NCI-H69 (cell line): ENCODE measurements at places on chromosomes 12 and 14.
A peak's percentile ranks its signal among the peaks of the same experiment; 100 is the strongest.

GRCh38 chr14:59123531-59123930, 64.9 kb upstream of the DAAM1 start:
- DNase-seq: peak; percentile 58

DNA sequence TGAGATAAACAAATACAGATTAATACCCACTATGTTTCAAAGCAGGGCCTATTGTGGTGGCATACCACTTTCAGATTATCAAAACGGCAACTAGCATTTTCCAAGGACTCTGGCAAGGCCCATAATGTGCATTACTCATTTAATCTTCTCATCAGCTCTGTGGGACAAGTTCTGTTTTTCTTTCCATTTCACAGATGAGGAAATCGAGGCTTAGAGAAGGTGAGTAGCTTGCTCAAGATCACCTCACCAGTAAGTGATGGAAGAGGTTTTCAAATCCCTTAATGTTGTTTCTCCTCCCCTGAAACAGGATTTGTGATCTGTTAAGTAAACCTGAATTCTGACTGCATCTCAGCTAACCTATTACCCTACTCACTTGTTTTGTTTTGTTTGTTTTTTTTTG, 3.9 kb upstream of the PYGL start:
- no peak for DNase-seq

GRCh38 chr14:24883576-24883975, 166.4 kb downstream of the STXBP6 start:
- no peak for DNase-seq

DNA sequence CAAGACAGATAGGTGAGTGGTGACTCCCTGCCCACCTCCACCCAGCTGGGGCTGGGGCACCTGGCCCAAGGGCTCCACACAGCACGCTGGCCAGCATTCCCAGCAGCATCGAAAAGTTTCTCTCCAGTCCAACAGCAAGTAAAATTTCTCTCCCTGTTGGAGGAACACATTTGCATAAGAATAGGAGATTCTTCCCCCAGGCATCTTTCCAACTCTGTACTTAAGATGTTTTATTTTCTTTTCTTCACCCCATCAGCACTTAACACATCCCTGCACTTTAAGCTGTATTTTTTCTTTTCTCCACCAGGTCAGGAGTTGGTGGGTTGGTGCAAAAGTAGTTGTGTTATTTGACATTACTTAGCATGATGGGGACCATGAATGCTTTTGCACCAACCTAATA, 47.2 kb downstream of the OR9K2 start:
- DNase-seq: no peak

- DNase-seq: no peak
Measured at GRCh38 chr14:90981636-90982035, 78.8 kb downstream of the RPS6KA5 start.

GRCh38 chr12:100926669-100927248, 132.2 kb downstream of the ANO4 start:
- peak; percentile 60 for DNase-seq

DNA sequence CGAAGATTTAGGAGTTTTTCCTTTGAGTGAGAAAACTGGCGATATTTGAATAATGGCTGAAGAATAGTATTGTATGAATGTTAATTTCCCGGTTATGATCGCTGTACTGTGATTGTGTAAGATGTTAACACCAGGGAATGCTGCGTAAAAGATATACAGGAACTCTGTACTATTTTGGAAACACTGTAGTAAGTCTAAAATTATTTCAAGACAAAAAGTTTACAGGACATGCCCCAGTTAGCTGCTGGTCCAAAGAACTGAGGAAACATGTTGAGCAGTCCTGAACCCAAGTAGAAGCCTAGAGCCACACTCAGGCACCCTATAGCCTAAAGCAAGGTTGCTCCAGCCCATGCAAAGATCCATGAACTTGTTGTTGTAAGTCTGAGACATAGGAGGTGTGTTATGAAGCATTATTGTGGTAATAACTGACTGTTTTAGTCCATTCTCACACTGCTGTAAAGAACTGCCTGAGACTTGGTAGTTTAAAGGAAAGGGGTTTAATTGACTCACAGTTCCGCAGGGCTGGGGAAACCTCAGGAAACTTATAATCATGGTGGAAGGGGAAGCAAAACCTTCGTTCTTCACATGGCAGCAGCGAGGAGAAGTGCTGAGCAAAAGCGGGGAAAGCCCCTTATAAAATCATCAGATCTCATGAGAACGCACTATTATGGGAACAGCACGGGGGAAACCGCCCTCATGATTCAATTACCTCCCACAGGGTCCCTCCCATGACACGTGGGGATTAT, 99.8 kb upstream of the RESF1 start:
- DNase-seq: no peak

GRCh38 chr12:6569312-6569711, 1.2 kb upstream of the NOP2 start:
- peak; percentile 17 for DNase-seq

GRCh38 chr12:21558100-21558679, 32.1 kb downstream of the SPX start:
- DNase-seq: no peak

DNA sequence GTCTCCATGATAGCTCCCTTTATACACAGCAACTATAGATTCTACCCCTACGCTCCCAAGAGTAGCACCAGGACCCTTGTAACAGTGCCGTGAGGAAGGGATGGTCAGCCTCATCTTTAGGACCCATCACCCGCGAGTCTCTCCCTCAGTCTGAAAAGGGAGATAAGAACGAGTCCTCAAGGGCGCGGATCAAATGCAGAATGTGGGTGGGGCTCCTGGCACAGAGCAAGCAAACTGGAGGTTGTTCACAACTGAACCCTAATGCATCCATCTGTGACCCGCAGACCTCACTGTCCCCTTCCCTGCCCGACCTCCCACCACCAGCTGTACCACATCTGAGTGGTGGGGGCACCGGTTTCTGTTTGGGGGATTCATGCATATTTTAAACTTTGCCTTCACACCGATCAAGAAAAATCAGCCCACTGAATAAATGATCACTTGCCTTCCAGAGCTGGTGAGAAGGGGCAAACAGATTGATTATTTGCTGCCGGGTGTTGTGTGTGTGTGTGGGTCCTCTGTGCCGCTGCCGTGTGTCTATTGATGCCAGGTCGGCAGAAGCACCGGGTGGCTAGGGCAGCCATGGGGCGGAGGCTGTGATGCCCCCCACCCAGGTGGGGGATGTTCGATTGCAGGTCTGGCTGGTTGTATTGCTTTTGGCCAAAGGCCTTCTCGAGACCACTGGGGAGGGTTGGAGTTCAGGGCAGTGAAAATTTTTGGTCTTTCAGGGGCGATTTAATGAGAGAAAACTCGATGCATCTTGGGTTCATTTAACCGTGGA, 35.7 kb upstream of the BEGAIN start:
- DNase-seq: no peak

- peak; percentile 48 for DNase-seq
Measured at GRCh38 chr14:61553730-61554641, 141.3 kb upstream of the HIF1A start.

DNA sequence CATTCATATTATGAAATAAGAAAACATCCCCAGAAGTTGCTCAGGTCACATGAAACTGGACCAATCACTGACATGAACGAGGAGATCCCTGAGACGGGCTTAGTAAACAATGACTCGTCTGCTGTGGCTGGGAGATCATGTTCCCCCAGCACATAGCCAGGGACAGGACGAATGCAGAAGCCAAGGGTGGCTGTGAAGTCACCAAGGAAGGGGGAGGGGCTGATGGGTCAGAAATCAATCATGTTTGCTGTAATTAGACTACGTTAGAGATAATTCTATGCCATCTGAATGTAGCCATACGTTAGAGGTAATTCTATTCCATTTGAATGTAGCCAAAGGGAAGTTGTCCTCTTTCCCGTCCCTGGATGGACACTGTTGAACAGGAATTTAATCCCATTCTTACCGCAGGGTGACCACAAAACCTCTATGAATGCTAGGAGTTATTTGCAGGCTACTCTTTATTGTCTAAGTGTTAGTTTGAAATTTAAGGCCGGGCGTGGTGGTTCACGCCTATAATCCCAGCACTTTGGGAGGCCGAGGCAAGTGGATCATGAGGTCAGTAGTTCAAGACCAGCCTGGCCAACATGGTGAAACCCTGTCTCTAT, 332.9 kb downstream of the TMEM132D start:
- peak; percentile 53 for DNase-seq

- no peak for DNase-seq
Measured at GRCh38 chr14:94389104-94389469, 685 bp upstream of the SERPINA1 start.

DNA sequence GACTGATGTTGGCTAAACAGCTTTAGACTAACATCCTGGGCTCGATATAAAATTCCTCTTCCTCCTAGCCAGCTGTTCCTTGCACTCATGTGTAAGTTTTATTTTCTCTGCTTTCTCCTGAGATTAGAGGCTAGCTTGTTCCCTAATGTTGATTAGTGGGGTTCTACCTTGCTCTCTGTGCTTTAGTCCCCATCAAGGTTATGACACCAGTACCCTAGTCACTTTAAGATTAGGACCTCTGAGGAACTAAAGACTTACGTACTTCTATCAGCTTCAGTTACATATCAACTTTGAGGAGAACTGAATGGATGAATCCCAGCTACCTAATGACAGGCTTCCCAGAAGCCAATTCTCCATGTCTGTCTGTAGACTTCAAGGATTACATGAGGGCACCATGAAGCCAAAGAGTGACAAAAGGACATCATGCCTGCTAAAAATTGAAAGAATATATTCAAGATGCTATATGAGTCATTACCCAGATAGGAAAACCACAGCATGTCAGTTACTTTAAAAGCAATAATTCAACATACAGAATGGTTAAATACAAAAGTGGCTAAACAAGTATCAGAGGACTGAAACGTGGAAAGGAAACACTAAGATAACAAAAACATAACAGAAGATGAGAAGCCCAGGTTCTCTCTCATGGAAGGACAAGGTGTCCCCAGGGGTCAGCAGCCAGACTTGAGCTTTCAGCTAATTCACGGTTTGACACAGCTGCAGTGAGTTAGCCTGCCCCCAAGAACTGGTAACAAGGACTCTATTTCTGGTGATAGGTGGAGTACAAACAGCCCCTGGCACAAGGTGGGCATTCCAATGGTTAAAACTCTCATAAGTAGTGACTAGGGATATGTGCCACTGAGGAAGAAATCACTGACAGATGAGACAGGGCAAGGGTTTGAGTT, 20.4 kb downstream of the ADAM20 start:
- no peak for DNase-seq

- DNase-seq: no peak
Measured at GRCh38 chr12:88179436-88180014, 37.4 kb downstream of the TMTC3 start.

- DNase-seq: peak; percentile 74
Measured at GRCh38 chr12:128298091-128298748, 31.2 kb downstream of the TMEM132C start.

DNA sequence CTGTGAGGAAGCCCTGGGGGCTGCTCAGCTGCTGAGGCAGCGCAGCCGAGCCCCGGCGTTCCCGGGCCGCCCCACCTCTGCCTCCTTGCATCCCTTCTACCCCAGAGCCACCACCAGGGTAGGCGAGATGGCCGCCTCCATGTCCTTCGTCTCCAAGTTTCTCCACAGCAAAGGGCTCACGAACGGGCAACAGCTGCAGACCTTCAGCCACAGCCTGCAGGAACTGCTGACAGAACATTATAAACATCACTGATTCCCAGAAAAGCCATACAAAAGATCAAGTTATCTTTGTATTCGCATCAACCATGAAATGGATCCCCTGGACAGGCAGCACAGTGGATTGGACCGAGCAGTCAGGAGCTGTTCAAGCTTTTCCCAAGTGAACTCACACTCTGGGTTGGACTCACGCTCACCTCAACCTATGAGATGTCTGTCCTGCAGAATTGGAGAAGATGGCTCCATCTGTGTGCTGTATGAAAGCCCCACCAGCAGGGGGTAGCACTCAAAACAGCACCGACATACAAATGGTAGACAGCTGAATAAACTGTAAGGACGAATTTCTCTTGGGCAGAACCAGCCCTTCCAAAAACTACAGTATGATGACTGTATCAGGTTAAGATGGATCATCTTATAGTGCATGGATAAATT, 19.4 kb upstream of the A2M start:
- DNase-seq: peak; percentile 15

DNA sequence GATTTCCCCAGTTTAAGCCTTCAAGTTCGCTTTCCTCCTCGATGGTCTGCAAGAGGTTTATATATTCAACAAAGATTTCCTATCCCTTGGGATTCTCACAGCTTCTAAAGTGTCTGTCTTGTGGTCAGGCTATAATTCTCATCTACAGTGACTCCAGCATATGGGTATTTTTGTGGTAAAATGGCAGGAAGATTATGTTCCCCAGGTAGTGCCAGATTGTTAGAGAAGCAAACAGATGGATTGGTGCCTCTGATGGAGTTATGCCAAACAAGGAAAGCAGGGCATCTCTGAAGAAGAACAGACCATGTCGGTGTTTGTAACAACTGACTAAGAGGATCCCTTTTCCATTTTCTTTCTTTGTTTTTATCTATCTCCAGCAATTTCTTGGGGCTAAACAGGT, 5.5 kb upstream of the CCDC175 start:
- DNase-seq: peak; percentile 59

DNA sequence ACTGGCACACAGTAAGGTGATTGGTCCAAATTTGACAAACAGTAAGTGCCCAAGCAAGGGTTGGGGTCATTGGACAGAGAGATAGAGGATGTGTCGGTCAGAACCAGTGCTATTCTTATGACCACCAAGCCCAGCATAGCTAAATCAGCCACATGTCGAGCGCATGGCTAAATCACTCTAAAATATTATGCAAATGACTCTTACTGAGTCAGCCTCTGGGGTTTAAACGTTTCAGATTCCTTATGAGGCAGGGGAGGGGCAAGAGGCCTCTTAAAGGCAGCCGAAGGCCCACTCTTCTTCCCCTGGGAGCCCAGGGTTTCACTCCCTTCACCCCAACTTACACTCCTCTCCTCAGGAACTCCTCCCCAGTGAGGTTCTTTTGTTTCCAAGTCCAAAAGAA, 603 bp upstream of the ENDOU start:
- no peak for DNase-seq

DNA sequence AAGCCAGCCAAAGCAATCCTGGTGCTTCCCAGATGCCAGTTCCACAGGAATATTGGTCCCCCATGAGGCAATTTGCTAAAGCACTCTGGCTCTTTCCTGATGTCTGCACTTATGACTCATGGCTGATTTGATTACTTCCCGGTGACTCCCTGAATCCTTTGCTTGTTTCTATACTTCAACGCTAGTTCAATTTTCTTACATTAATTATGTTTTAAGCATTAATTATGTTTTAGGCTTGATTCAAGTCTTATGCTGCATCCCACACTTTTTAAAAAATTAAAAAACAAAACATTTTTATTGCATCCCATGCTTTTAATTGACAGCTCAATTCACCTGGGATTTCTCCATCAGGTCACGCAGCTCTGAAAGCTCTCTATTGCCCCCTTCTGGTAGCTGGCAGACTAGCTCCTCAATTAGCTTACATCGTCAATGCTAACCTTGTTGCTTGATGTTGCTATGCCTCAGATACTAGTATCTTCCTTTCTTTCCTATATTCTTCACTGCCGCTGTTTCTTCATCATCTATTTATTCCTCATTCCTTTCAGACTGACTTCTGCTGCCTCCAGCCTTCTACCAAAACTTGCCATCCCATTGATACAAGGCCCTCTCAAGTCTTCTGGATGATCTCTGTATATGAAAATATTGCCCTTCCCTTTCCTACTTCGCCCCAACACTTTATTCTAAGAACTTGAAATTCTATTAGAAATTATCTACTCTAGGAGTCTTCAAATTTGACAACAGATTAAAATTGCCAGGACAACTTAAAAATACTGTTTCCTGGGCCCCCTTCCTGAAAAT, 32.0 kb downstream of the TSHR start:
- DNase-seq: peak; percentile 95
